ENCODE measurements at places on chromosomes 2 and 18.

DNA sequence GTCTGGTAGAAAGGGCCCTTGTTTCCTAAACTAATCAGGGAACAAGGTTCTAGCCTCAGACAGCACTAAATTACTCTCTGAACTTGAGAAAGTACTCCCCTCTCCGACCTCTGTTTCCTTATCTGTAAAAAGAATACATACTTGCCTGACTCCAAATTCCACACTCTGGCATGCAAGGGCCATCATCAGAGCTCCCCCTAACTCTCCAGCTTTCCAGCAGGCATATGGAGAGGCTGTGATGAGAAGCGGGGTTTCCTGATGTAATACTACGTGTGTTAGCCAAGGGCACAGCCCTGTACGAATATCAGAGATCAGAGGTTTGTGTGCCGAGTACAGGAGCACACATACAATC is 1.8 kb upstream of the EVA1A start:
- DNase-seq = no peak

GRCh38 chr2:202425036-202425435 is 48.9 kb downstream of the BMPR2 start:
- DNase-seq = no peak

GRCh38 chr18:29560270-29560669 is 1383.3 kb upstream of the CDH2 start:
- DNase-seq = no peak

DNA sequence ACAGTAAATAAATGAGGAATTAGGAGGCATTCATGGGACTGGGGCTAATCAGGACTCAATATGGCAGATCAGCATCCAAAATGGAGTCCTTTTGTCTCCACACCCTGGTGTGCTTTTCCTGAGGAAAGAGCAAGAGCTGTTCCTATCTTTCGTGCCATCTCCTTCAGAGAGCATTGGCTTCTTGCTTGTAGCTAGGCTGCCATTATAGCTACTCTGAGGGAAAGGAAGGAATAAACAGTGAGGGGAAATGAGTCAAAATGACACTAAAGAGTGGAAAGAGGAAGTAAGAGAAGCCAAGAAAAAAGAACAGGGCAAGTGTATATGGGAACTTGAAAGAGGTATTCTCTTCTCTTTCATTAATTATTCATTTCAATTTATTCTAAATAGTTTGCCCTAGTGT is 8.4 kb upstream of the NMI start:
- no peak for DNase-seq

GRCh38 chr2:67650291-67651133 is 253.4 kb downstream of the ETAA1 start:
- no peak for DNase-seq

DNA sequence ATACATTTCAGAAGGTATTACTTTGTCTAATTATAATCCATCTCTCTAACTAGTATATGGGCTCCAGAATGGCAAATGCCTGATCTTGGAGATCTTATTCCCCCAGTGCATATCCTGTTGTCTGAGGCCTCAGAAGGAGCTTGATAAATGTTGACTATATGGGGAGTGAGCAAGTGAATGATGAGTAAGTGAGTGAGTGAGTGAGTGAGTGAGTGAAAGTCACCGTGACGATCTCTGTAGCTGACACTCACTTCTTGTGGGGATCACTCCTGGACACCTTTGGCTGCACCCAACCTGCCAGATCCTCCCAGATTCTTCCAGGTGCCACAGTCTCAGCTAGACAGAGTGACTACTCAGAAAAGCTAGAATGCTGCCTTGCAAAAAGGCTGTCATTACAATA is 2.8 kb downstream of the XDH start:
- no peak for DNase-seq

DNA sequence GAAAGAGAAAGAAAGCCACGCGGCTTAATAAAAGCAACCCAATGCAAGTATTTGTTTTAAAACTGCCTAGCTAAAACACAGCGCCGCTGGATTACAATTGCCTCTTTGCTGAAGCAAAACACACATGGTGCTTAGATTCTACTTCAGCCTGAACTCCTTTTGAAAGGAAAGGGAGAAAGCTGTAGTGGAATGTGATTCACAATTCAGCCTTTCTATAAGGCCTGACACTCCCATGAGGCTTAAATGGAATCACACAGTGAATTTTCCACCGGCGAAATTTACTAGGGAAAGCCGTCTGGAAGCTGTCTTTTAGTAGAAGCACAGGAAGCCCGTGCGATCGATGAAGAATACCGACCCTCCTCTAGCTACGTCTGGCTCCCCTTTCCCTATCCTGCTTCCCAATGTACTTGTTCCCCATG is 348.0 kb downstream of the DLGAP1 start:
- no peak for DNase-seq

DNA sequence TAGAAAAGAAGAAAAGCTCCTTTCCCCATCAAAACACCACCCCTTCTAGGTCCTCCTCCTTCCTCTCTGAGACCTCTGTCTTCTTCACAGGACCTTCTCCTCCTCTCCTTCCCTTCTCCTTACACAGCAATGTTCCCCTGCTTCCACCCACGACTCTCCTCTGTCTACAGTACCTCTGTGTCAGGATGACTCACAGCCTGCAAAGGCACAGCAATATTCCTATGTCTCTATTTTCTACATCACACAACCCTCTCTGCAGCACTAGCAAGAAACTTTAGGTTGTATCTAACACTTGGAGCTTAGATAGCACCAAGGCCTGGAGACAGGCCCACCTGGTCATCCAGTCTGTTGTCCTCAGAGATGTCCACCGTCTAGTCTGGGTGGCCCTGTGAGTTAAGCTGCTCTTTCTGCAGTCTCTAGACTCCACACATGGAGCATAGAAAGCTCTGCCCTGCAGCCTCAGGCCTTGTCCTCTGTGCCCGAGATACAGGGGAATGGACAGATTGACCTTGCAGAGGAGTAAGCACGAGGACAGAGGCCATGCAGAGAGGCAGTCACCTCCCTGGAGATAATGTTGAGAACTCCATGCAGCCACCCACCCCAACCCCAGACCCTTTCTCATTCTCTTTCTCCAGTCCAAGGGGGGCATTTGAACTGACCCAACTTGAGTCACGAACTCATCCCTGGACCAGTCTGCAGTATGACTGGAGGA is 212.0 kb downstream of the TNS1 start:
- no peak for DNase-seq

GRCh38 chr2:54956111-54956627 is 94.1 kb downstream of the RTN4 start:
- DNase-seq = no peak

DNA sequence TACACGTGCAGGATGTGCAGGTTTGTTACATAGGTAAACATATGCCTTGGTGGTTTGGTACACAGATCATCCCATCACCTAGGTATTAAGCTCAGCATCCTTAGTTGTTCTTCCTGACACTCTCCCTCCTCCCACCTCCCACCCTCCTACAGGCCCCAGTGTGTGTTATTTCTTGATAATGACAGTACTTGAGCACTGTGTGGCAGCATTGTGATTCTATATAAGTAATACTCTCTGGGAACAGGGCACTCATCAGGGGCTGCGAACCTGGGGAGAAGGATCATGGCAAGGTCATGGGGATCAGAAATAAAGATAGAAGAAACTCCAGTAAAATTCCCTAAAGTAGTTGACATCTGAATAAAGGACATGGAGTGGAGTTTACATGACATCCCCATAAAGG is 1256.2 kb upstream of the CRIM1 start:
- no peak for DNase-seq

DNA sequence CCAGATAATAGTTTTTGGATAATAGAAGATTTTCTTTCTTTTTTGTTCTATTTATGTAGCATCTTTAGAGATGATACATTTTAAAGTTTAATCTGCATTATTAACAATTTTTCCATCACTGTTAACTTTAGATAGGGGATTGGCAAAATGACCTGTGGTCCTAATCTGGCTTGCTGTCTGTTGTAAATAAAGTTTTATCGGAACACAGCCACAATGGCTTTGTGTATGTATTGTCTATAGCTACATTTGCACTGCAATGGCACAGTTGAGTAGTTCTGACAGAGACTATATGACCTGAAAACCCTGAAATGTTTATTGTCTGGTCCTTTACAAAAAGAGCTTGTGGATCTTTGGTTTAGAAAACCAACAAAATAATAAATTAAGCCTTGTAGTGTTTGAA is 97.0 kb upstream of the CERS6 start:
- DNase-seq = no peak

GRCh38 chr18:29123706-29124530 is 947.0 kb upstream of the CDH2 start:
- no peak for DNase-seq

- no peak for DNase-seq
Observed at GRCh38 chr2:70932631-70933230, 3.0 kb upstream of the ATP6V1B1 start.

GRCh38 chr2:78035804-78036203 is 513.6 kb upstream of the LRRTM4 start:
- no peak for DNase-seq

GRCh38 chr2:36702781-36703180 is 6.3 kb downstream of the VIT start:
- DNase-seq = no peak

- DNase-seq = no peak
Observed at GRCh38 chr2:187405921-187406320, 42.1 kb downstream of the CALCRL start.

- DNase-seq = no peak
Observed at GRCh38 chr2:62281663-62282062, 85.7 kb downstream of the B3GNT2 start.

DNA sequence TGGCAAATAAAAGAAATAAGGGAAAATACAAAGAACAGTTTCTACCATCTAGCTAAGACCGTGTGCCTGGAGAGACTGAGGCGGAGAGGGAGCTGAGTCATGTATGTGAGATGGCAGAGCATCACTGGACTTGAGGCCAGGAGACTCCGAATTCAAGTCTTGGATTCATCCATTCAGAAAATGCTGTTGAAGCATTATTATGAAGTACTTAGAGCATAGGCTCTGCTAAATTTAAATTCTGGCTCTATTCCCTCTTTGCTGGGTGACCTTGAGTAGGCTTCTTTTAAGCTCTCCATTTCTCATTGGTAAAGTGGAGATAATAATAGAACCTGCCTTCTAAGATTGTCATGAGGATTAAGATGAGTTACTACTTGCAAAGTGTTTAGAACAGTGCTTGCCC is 34.7 kb downstream of the NPHP1 start:
- no peak for DNase-seq

DNA sequence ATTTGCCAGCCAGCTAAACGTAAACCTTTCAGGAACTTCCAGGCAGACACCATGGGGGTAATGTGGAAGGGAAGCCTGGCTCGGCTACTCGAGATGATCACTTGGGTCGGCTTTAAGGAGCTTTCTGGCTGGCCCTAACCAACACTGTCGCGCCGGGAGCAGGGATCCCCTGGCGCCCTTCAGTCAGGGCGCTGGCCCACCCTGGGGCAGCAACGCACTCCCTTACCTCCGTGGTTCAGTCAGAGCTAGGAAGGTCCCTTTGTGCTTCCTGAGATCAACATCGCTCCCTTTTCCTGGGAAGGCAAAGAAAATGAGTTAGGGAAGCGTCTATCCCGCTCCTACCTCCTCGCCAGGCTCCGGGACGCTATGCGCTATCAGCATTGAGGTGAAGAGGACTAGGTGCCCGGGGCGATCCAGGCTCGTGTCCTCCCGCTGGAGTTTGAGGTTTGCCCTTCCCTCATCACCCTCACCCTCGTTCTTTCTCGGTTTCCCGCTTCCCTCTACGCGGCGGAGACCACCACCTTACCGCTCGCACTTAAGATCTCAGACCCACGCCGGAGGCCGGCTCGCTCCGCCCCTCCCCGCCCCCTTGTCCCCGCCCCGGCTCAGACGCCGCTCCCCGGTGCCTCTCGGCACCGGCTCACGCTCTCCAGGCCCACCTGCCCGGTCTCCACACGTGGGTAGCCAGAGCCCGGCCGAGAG is 449 bp upstream of the ATRAID start:
- no peak for DNase-seq

GRCh38 chr2:196041786-196042185 is 26.9 kb downstream of the DNAH7 start:
- DNase-seq = no peak

DNA sequence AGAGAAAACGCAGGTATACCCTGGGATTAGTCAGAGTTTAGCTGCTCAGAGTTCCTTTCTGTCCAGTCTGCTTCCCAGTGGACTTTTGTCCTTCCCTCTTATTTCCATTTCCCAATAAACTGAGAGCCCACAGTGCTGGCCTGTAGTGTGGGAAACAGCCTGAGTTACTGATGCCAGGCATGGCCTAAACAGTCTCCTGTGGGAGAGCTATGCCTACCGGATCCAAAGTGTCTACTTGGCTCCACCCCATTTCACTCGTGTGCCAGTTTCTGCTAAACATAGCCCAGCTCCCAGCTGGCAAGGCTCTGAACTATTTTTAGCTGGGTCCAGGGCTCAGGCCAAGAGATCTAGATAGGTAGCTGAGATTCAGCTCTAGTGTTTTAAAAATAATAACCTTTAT is 15.6 kb upstream of the PPP1CB start:
- no peak for DNase-seq

DNA sequence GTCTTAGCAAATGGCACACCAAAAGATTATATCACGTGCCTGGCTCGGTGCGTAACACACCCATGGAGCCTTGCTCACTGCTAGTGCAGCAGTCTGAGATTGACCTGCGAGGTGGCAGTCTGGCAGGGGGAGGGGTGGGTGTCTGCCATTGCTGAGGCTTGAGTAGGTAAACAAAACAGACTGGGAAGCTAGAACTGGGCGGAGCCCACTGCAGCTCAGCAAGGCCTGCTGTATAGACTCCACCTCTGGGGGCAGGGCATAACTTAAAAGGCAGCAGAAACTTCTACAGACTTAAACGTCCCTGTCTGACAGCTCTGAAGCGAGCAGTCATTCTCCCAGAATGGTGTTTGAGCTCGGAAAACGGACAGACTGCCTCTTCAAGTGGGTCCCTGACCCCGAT is 55.9 kb upstream of the FSHR start:
- no peak for DNase-seq

GRCh38 chr2:179539124-179539511 is 274.5 kb upstream of the SESTD1 start:
- DNase-seq = no peak

GRCh38 chr18:12843420-12844350 is 40.4 kb downstream of the PTPN2 start:
- no peak for DNase-seq

DNA sequence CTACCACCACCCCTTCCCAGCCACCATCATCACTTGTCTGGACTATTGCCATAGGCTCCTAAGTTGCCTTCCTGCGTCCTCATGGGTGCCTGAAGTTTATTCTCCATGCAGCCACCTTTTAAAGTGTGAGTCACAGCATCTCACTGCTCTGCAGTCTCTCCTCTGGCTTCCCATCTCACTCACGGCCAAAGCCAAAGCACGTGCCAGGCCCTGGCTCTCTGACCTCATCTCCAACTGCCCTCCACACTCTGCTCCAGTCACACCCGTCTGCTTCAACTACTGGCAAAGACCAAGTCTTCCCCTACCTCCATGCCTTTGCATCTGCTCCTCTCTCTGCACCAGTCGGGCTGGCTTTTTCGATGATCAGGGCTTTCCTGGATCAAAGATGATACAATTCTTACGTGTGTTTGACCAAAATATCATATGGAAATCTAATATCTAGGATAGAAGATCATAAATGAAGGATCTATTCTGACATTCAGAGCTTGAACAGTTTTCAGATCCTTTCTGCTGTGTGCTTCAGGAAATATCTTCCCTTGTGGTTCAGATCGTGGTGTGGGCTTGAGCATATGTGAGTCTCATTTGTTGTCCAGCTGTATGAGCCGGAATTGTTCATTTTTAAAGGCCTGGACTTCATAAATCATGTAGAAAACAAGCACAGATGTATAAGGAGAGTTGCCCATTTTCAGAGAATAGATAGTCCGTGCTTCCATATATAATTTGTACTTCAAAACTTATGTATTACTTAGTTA is 175.6 kb downstream of the PRKCE start:
- DNase-seq = no peak
